Neuronal stem cell (in vitro differentiated cells): ENCODE measurements at places on chromosomes 4 and X.

- DNase-seq: no peak
Measured at GRCh38 chrX:121832446-121832845, 785.0 kb downstream of the GLUD2 start.

DNA sequence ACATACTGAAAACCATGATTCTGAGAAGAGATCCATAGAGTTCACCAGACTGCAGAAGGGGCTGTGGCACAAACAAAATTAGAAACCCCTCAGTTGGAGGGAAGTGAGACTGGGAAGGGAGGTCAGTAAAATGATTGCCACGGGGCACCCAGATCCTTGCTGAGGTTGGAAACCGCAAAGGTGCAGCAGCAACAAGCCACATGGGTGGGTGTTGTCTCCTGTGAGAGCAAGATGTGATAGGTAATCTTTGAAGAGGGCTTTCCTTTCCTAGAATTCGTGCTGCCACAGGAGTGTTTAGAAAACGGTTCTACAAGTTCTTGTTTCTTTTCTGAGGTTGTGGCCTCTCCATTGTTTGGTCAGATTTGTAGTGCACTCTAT, 85.5 kb downstream of the NFKB1 start:
- no peak for DNase-seq

- DNase-seq: no peak
Measured at GRCh38 chr4:76584241-76585152, 149.5 kb downstream of the SHROOM3 start.

DNA sequence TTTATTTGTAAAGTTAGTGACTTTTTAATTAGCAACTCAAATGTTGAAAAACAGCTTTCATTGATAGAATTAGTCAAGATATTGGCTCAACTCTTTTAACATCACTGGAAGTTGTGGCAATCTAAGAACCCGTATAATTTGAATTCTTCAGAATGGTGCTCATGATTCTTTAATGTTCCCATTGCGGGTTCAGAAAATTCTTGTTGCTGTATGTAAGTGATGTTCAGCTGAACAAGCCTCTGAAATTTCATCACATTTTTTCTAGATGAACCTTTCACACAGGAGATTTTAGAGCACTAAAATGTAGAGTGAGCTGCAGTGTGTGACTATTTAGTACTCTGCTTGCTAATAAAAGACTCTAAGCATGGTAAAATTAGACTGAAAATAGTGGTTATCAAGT, 1317.7 kb downstream of the FSTL5 start:
- no peak for DNase-seq

DNA sequence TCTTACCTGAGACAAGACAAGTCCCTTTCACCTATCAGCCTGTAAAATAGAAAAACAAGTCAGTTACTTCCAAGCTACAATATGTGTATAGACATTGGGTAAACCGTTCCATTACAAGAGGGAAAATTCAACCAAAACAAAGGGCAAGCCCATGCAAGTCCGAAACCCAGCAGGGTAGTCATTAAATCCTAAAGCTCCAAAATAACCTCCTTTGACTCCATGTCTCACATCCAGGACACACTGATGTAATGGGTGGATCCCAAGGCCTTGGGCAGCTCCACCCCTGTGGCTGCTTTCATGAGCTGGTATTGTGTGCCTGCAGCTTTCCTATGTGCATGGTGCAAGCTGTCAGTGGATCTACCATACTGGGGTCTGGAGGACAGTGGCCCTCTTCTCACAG, 14.7 kb upstream of the FAM47B start:
- DNase-seq: no peak

DNA sequence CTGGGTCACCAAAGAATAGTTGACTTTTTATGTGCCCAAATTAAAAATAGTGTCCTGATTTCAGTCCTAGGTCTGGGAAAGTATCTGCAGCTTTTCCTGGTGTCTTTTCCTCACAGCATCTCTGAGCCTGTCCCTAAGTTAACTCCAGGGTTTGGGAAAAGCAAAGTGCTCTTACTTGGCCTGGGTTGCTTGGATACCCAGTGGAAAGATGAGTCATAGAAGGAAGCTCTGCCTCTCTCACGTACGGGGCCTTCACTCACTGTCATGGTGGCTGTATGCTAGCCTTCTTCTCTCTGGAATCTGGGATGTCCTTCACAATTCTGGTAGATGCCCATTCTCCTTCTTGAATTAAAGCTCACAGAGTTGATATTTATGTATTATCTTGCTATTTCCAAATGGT, 607.3 kb downstream of the ANKRD50 start:
- no peak for DNase-seq
